ENCODE measurements at places on chromosomes 2 and 18.
A peak's percentile ranks its signal among the peaks of the same experiment; 100 is the strongest.

- no peak for DNase-seq
Measured at GRCh38 chr2:105239924-105240323, 1.6 kb upstream of the GPR45 start.

DNA sequence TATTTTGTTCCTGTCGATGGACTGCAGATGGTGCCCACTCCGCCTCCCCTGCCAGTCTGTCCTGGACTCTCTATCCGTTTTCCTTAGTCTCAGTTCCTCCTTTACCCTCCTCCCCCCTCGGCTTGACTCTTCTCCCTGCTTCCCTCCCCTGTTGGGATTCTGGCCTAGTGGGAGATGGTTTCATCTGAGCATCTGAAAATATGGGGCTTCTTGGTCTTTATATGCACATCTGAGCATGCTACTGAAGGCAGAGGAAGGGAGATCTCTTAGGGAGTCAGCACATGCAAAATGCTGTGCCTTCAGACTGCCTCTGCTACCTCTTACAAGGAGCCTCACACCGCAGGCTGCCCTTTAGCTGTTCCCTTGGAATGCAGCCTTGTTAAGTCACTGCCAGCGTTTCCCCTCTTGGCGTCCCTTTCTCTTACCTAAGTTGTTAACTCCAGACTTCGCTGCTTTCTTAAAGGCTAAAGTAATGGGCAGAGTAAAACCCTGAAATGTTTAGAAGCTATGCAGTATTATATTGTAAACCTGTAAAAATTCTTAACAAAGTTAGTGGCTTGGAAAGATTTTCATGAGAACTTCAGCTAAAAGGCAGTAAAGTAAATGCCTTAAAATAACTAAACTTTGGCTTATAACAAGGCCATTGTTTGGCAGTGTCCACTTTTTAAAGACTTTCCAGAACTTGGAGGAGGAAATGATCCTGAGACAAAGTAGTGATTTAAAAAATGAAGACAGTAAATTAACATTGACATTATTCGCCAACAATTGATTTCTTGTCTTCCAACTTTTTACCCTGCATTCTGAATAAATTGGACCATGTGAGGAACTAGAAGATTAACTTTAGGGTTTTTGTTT, 49.8 kb downstream of the LDLRAD4 start:
- no peak for DNase-seq

GRCh38 chr18:63422864-63423304, 608 bp upstream of the VPS4B start:
- no peak for DNase-seq

GRCh38 chr2:226611196-226611943, 188.2 kb downstream of the IRS1 start:
- DNase-seq: no peak

- peak; percentile 46 for DNase-seq
Measured at GRCh38 chr18:36572135-36572856, 256.5 kb downstream of the TPGS2 start.

GRCh38 chr2:5315512-5315911, 376.7 kb upstream of the SOX11 start:
- no peak for DNase-seq

- no peak for DNase-seq
Measured at GRCh38 chr2:139924070-139924469, 1143.9 kb upstream of the NXPH2 start.

- no peak for DNase-seq
Measured at GRCh38 chr2:81290846-81291245, 986.3 kb upstream of the LRRTM1 start.

GRCh38 chr2:165876712-165877111, 76.9 kb downstream of the TTC21B start:
- DNase-seq: no peak

GRCh38 chr18:37299471-37300304, 265.9 kb downstream of the CELF4 start:
- DNase-seq: peak; percentile 78

- no peak for DNase-seq
Measured at GRCh38 chr2:112600634-112601033, 16.2 kb downstream of the CHCHD5 start.

DNA sequence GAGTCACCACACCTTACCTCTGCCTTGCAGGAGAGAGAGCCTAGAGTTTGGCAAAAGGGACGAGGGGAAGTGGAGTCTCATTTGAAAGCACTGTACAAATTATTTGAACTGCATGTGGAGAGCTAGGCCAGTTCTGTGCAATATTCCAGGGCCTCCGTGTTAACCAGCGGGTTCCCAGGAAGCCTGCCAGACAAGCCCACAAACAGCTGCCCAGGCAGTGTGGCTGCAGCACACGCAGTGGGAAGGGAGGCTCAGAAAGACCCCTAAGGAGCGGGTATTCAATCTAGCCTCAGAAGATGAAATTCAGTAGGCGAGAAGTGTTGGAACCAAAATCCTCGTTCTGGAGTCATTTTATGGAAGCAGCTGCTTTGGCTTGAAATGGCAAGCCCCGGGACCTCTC, 30.7 kb downstream of the CNGA3 start:
- DNase-seq: no peak

- no peak for DNase-seq
Measured at GRCh38 chr2:19851116-19851695, 50.6 kb downstream of the TTC32 start.

DNA sequence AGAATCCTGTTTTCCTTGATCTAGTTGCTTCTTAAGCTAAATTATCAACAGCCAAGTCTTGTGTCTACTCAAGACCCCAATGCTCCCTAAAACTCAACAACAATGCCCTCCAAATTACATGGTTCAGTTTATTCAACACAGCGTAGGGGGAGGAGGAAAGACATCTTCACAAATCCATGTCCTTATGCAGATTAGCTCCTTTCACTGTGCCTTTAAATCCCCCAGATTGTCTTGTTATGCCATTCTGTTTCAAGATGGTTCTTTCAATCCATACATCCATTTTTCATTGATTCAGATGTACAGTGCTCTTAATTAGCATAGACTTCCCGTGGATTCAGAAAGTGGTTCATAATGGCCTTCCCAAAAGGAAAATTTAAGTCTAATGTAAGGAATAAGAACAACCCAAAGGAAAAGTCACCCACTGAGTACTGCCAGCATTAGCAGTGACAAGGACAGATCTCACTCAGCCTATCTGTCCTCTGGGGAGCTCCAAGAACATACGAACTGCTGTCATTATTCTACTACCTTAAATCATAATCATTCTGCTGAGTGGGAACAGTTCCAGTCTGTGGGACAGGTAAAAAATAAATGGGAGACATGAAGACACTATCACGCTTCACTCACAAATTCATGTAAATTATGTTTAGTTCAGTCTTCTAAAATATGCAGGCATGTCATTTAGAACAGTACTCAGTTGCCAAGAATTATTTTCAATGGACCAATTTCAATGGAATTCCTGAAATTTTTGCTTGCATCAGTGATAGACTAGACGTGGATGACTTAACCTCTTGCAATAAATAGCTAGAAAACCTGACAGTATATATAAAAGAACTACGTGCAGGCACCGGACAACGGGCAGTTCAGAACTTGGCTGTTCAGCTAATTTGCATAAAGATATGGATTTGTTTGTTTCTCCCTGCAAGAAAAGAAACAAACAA, 58.9 kb upstream of the RNU4ATAC start:
- no peak for DNase-seq

All from hematopoietic multipotent progenitor cell treated with erythropoietin and hydrocortisone succinate and interleukin-3 and kit ligand, for 8 days (in vitro differentiated cells).